ENCODE measurements at places on chromosomes 3 and 15. TPM values are rescaled to one million over a fixed set of nuclear protein-coding genes. Genes with fewer than 3 reads are reported as not detected.

Gene TEX9
- total RNA-seq, result 2.7 TPM

GRCh38 chr3:168331756-168332155 is 236.0 kb upstream of the GOLIM4 start:
- no peaks in the 10 kb centered on the region for H3K4me1 ChIP-seq
- H3K4me3 ChIP-seq, result no peak overlapping the region
- H3K36me3 ChIP-seq, result no peaks in the 10 kb centered on the region
- no peak overlapping the region for H3K27ac ChIP-seq

Gene ZNF501
- total RNA-seq, result 4.4 TPM

Gene LSMEM2
- total RNA-seq, result not detected

DNA sequence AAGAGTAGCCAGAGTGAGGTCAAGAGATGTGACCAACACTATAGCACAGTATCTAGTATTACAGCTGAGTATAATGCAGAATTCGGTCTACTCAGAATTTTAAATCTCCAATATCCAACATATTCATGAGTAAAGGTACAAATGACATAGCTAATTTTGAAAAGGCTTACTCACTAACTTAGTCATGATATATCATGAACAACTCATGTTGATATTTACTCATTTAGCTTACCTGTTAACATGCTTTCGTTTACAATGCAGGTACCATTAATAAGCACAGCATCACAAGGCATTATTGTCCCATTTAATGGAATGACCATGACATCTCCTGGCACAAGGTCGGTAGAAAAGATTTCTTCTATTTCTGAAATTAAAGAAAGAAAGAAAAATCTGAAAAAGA is 36.9 kb downstream of the ATP13A3 start:
- H3K4me3 ChIP-seq, result no peak overlapping the region
- DNase-seq, result no peak
- H3K27me3 ChIP-seq, result no peaks in the 10 kb centered on the region
- H3K36me3 ChIP-seq, result peaks cover 93% of the 10 kb centered on the region
- H3K4me1 ChIP-seq, result no peaks in the 10 kb centered on the region

Gene C3orf85
- total RNA-seq, result not detected

GRCh38 chr3:8962226-8962861 is 928 bp downstream of the RAD18 start:
- peak overlapping the region; percentile 58 for H3K4me3 ChIP-seq
- peaks cover 44% of the 10 kb centered on the region for H3K36me3 ChIP-seq
- no peaks in the 10 kb centered on the region for H3K27me3 ChIP-seq
- H3K27ac ChIP-seq, result peak overlapping the region; percentile 72
- no peak for DNase-seq

GRCh38 chr3:169497567-169498257 is 165.8 kb downstream of the MECOM start:
- no peaks in the 10 kb centered on the region for H3K27me3 ChIP-seq
- no peaks in the 10 kb centered on the region for H3K4me1 ChIP-seq
- no peak for DNase-seq
- H3K27ac ChIP-seq, result no peak overlapping the region
- H3K4me3 ChIP-seq, result no peak overlapping the region

Gene TGM4
- total RNA-seq, result not detected

Gene C3orf18
- 2.0 TPM for total RNA-seq

Gene COL8A1
- 0.07 TPM for total RNA-seq

Gene FILIP1L
- 1.6 TPM for total RNA-seq

Gene NMNAT3
- 6.8 TPM for total RNA-seq

GRCh38 chr3:33392703-33393125 is 47.5 kb downstream of the UBP1 start:
- no peaks in the 10 kb centered on the region for H3K4me1 ChIP-seq
- peaks cover 94% of the 10 kb centered on the region for H3K36me3 ChIP-seq
- no peak overlapping the region for H3K4me3 ChIP-seq
- no peak for DNase-seq

GRCh38 chr3:71087143-71088018 is 496.1 kb downstream of the FOXP1 start:
- no peak overlapping the region for H3K4me3 ChIP-seq
- H3K4me1 ChIP-seq, result no peaks in the 10 kb centered on the region
- no peak overlapping the region for H3K27ac ChIP-seq
- peaks cover 4% of the 10 kb centered on the region for H3K36me3 ChIP-seq

Gene PTX3
- total RNA-seq, result 0.20 TPM

DNA sequence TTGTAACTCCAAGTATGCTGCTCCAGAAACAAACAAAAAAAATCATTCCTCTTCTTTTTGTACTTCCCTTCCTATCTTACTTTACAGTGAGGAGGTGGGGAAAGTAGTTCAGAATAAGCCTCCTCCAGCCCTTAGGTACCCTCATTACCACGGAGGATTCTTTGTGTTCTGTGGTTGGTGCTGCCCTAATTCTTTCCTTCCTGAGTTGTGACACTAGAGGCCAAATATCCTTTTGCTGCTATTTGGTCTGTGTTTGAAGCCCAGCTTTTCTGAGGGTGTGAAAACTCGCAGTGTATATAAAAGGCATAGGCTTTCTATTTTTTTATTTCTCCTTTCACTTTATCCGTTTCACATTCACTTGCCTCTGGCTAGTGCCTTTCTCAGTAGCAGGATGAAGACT is 98.2 kb downstream of the HHLA2 start:
- H3K27ac ChIP-seq, result no peak overlapping the region
- H3K36me3 ChIP-seq, result no peaks in the 10 kb centered on the region
- H3K4me3 ChIP-seq, result no peak overlapping the region

- H3K27ac ChIP-seq, result no peak overlapping the region
- H3K27me3 ChIP-seq, result peaks cover 4% of the 10 kb centered on the region
- no peaks in the 10 kb centered on the region for H3K4me1 ChIP-seq
- DNase-seq, result no peak
Measured at GRCh38 chr15:48522911-48523310, 122.6 kb downstream of the FBN1 start.

Data from K562 (cell line).